ENCODE measurements at places on chromosomes 7 and 10. TPM values are rescaled to one million over a fixed set of nuclear protein-coding genes. Genes with fewer than 3 reads are reported as not detected.

Gene CDHR1
- 0.41 TPM for total RNA-seq

DNA sequence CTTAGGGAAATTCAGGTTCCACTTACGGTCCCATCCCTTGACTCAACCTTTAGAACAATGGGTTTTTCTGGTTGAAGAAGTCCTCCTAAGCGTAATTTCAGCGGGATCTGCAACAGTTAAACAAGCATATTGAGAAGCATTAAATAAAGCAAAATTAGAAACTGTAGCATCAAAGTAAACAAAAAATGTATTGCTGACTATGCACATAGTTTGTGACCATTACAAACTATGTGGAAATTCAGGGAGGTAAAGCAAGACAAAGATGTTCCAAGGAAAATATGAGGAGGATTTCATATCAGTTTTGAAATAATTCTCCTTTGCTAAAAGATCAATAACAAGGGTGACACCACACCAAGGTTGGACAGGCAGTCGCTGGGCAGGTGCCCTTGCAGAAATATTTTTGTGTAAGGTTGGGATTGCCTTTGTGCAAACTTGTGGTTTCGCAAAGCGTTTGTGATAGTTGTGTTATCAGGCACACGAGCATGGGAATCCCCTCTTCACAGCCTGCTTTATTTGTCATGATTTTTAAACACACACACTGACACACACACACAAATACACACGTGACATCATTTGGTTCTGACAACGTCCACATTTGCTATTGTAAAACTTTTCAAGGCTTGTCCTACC is 5.4 kb upstream of the CYP3A5 start:
- DNase-seq, result no peak

DNA sequence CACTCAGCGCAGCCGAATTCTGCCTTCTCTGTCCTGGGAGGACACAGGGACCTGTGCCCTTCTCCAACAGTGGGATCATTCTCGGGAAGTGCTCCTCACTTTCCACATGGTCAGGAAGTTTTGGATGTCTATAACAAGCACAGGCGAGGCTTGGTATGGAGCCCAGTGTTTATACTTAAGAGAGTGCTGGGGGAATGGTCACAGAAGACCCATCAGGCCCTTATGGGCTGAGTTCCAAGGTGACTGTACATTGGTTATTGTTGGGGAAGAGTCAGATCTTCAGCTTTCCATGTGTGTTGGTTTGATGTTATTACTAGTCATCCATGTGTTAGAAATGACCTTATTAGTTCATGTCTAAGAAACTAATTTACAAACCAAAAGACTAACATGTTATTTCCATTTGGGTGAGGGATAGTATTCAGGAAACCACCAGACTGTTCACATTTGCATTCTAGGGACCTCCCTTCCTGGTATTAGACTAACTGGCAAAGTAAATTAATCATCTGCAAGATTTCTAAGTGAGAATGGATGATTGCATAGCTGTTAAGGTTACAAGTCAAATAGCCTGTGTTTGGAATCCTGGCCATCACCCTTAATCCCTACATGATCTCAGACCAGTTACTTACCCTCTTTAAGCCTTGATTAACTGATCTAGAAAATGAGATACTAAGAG is 834.2 kb downstream of the LRMDA start:
- no peak for DNase-seq

DNA sequence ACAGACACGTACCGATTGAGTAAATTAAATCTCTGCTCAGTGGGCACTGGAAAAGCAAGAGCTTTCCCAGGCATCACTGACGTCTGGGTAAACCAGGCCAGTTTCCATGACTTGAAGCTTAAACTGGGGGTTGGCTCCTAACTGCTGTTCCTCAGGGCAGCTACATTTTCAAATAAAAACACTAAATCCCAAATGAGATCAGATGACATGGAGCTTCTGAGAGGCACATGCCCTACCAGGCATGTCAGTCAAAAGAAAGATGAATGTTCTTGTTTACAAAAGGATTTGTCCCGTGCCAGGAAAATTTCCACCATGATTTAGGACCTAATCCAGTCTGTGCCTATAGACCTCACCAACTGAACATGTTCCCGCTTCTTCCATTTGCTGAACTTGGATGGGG is 220.2 kb downstream of the KCNMA1 start:
- DNase-seq, result no peak

- DNase-seq, result no peak
These were observed 828.7 kb downstream of the TYW1 start for GRCh38 chr7:67825356-67825755.

Gene FOXL3
- not detected for total RNA-seq

GRCh38 chr7:103680161-103681144 is 234.4 kb upstream of the SLC26A5 start:
- DNase-seq, result no peak

GRCh38 chr10:78360284-78360683 is 326.6 kb downstream of the RPS24 start:
- DNase-seq, result no peak

- no peak for DNase-seq
These were observed 14.5 kb downstream of the FAM24B start for GRCh38 chr10:122864901-122865300.

- DNase-seq, result no peak
These were observed 31.2 kb upstream of the IKZF1 start for GRCh38 chr7:50273301-50273700.

GRCh38 chr10:103280031-103280430 is 3.1 kb downstream of the INA start:
- no peak for DNase-seq

DNA sequence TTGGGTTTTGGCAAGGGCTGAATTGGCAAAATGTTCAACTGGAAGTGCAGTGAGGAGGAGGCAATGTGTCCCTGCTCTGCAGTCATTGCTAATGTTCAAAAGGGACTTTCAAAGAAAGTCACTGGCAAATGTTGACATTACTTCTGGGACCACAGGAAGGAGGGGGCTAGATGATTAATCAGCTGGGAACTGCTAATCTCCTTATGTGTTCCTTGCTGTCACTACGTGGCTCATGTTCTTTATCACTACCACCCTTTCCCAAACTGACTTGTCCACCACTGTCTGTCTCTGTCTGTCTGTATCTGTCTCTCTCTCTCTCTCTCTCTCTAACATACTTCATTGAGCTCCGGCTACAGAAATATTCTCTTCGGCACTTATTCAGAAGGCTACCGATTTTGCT is 86.9 kb upstream of the MTPN start:
- DNase-seq, result no peak

Gene KCNH2
- 94.1 TPM for total RNA-seq

DNA sequence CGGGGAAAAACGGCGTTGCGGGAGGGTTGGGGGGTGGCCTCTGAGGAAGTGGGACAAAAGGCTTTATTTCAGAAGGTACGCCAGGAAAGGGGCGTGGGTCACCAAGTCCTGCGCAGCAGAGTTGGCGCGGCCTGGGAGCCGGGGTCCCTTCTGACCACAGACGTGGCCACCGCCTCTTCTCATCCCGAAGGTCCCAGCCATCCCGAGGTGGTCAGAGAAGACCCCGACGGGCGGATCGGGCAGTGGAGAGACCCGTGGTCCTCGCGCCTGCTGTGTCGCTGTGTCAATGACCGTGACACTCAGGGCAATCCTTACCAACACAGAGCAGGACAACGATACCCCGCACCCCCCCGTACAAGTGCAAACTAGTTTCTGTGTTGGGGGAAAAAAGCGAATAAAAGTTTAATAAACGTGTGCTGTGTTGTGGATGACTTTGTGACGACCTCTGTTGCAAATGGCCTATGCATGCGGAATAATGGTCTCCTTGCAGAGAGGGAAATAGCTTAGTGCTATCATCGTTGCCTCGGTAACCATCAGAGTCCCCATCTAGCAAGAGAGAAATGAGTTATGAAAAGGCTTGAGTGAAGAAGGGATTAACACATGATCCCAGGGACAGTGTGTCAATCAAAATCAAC is 19.4 kb upstream of the GATA3 start:
- DNase-seq, result no peak

Gene DOCK4
- total RNA-seq, result 15.2 TPM

Gene NYAP1
- 0.38 TPM for total RNA-seq

Gene ELOVL3
- total RNA-seq, result not detected

DNA sequence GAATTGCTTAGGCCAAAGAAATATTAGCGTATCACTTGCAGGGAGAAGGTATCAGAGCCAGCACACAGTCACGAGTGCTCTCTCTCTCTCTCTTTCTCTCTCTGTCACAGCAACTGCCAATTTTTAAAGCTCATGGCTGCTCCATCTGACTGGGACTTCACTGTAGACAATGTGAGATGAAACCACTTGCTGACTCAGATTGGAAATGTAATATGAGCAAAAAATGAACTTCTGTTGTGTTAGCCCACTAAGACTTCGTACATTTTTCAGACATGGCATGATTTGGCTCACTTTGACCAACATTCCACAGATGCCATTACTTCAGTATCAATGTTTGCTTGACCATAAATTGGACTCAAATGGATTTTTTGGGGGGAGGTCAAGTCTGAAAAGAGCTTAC is 68.1 kb downstream of the DGKB start:
- DNase-seq, result no peak

Gene NCAPG2
- 3.7 TPM for total RNA-seq

DNA sequence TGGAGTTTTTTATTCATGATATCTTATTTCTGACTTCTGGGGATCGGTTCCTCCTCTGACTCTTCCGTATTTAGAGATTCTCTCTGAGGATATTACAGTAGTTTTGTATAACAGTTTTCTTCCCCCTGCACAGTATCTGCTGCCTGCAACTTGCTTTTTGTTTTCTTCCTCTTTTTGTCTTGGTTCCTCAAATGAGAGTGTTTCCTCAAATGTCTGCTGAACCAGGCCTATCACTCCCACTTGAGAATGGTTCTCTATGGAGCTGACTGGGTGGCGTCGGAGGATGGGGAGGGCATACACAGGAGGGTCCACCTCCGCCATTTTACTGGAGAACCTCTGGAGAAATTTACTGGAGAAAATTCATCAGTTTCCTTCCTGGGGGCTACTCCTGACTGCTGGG is 27.7 kb downstream of the ARHGAP22 start:
- DNase-seq, result no peak
